ENCODE measurements at places on chromosomes 3 and 15.

- DNase-seq = no peak
These were observed 135.6 kb downstream of the TPRA1 start for GRCh38 chr3:127454968-127455367.

- DNase-seq = no peak
These were observed 28.2 kb downstream of the MEX3B start for GRCh38 chr15:82017656-82018055.

GRCh38 chr3:192835818-192836815 lies 81.5 kb downstream of the MB21D2 start:
- DNase-seq = no peak

- DNase-seq = no peak
These were observed 21.3 kb downstream of the THBS1 start for GRCh38 chr15:39602143-39602542.

DNA sequence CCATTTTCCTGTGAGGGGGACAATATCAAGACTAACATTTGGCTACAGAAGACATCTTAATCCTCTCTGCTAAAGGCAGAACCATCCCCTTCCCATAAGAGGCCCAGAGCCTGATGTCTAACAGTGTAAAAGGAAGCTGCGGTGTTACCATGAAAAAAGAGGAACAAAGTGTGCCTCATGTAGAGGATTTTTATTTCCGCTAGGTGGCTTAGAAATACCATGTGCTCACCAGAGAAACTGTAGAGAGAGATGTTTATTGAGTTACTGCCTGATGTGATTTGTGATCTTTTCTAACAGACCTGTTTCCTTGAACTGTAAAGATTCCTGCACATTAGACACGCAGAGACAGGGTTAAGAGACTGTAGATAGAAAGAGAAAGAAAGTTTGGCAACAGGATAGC lies 22.0 kb downstream of the OR5H15 start:
- DNase-seq = no peak

GRCh38 chr15:68497206-68497910 lies 65.4 kb upstream of the ITGA11 start:
- no peak for DNase-seq

- no peak for DNase-seq
These were observed 73.6 kb upstream of the VGLL4 start for GRCh38 chr3:11717301-11717700.

GRCh38 chr15:79004336-79004735 lies 59.5 kb upstream of the CTSH start:
- DNase-seq = no peak

- no peak for DNase-seq
These were observed 133.2 kb downstream of the SLC25A26 start for GRCh38 chr3:66354001-66354400.

Measured in NCI-H1436 (cell line).